ENCODE measurements at places on chromosomes 7 and 10.

DNA sequence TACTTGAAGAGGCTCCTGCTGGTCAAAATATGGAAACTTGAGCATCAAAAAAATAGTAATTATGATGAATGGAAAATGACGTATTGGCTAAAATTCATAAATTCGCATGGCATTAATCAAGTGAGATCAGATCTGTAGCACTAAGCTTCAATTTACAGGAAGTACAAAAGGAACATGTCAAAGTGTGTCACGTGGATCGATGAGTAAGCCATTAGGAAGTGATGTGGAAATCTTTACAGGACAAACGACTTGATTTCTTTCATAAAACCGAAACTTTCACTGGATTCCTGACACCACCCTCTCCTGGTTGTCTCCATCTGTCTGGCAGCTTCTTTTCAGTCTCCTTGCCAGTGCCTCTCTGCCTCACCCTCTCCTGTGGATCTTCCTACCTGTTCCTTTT is 25.8 kb downstream of the AKR1C8 start:
- no peak for DNase-seq

GRCh38 chr10:314381-314780 is 179.1 kb downstream of the ZMYND11 start:
- no peak for DNase-seq

DNA sequence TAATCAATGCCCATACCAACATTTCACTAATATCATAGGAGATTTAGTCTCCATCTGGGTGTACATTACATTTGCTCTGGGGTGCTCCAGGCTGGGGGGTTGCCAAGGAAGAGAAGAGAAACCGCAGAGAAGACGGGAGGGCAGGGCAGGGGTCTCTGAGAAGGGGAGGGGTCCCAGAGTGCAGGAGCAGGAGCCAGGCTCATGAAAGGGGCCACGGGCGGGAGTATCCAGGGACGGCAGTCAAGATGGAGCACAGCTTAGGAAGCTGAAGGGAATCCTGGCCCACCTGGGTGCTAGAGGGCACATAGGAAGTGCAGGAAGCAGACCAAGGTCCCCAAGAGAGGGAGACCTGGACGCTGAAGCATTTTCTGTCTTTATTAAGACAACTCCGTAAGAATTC is 2.2 kb downstream of the LEP start:
- no peak for DNase-seq

DNA sequence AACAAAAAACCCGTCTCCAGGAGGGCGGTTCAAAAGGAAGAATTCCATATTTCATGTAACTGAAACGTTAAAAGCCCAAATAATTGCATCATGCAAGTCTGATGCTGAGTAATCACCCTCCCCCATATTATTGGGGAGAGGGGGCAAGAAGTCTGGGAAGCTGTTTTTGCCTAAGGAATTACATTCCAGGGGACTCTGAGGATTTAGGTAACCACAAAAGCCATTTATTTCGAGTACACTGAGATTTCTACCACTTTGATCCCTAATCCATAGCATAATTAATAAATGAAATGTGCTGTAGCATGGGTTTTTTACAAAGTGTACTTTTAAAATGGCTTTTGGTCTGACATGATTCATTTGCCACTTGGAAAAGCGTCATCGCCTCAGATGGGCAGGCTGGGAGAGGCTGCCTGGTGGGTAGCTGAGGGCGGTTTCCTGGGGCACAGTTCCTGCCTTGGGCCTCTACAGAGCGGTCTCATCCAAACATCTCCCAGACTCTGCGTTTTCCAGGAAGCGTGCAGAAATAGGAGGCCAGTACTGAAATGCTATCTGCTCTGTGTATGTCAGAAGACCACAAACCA is 106.5 kb downstream of the TCF7L2 start:
- no peak for DNase-seq

DNA sequence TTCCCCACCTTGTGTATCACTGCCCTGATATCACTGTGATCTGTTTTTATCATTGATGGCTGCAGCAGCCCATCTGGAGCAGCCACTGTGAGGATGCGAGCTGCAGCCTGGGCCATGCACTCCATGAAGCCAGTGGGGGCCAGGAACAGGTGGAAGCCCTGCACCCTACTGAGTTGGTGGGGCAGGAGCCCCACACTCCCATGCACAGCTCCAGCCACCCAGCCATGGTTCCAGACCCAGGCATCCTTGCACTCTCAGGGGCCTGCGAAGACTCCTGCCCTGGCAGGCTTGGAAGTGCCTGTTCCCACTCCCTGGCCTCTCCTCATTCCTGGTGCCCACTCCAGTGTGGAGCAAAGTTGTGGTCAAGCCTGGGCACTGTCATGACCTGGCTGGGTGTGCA is 424.0 kb upstream of the FZD8 start:
- no peak for DNase-seq

GRCh38 chr10:127194599-127194998 is 1.8 kb downstream of the INSYN2A start:
- DNase-seq = no peak
